Activated CD4-positive, alpha-beta T cell treated with anti-CD3 and anti-CD28 coated beads, Interleukin-2, amount 50 U/mL, for 4 hours (primary cell): ENCODE measurements at places on chromosomes 4 and X.

- DNase-seq, result no peak
Observed at GRCh38 chr4:30495651-30496310, 224.4 kb upstream of the PCDH7 start.

GRCh38 chr4:56575820-56576429, 70.3 kb downstream of the ARL9 start:
- no peak for DNase-seq

- DNase-seq, result peak; percentile 3
Observed at GRCh38 chr4:158253350-158253980, 43.2 kb downstream of the TMEM144 start.

GRCh38 chrX:130285710-130286109, 17.0 kb upstream of the ZNF280C start:
- no peak for DNase-seq

GRCh38 chr4:87309625-87310024, 13.1 kb downstream of the HSD17B13 start:
- DNase-seq, result no peak

DNA sequence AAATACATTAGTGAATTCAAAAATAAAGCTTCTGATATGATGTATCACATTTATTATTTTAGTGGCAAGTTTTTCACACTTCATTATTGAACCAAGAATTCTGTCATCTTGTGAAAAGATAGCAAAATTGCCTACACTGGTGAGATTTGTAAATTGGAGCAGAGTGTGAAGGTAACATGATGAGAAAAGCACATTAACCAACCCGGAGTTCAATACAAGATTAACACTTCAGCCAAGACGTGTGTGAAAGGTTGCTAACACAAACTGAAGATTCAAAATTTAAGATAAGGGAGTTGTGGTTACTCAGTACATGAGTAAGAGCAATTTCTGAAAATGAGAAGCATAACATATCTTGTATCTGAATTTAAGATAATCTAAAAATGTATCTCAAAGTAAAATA, 346.7 kb downstream of the PDHA2 start:
- DNase-seq, result no peak

GRCh38 chrX:123961268-123962005, at the start of gene STAG2:
STAG2 (plus strand) TSS chrX:123961706; CDS start chrX:124022628, 60,922 bp downstream.
- peak; percentile 19 for DNase-seq

DNA sequence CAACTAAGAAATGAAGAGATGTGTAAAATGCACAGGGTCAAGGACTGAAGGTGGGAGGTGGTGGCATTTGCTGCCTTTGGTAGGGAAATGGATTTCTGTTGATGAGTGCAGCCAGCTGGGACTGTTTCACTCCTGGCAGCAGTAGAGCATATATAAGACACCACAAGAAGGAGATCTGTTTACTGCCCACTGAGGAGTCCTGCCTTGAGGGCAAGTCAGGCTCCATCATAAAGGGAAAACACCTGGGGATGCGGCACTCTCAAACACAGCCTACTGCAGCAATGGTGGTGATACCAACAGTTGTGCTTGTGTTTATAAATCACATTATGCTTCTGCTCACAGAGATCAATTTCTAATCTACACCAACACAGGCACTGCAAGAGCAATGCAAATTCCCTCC, 222.1 kb downstream of the TACR3 start:
- DNase-seq, result no peak

DNA sequence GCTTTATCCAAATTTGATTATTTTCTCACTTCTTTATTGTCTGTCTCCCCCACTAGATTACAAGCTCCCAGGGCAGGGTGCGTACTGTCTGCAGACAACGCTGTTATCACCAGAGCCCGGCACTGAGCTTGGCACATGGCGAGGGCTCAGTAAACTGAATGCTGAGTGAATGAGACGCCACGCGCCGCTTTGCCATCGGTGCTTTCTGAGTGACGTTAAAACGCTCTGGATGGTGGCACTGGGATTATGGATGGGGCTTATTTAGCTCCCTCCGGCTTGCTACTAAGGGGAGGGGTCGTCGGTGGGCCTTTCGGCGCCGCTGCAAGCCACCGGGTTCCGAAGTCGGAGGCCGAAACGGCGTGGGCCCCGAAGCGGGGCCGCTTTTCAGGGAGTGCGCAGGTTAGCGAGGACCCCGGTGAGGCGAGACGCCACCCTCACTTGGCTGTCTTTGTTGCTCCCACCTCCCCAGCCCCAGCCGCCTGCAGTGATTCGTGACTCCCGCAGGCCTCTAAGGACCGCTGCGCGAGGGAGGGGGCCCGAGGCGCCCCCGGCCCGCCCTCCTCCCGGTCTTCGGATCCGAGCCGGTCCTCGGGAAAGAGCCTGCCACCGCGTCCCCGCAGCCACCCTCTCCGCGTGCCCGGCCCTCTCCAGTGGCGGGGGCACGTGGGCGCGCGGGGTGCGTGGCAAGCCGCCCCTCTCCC, 569 bp upstream of the FHL1 start:
- DNase-seq, result peak; percentile 15

DNA sequence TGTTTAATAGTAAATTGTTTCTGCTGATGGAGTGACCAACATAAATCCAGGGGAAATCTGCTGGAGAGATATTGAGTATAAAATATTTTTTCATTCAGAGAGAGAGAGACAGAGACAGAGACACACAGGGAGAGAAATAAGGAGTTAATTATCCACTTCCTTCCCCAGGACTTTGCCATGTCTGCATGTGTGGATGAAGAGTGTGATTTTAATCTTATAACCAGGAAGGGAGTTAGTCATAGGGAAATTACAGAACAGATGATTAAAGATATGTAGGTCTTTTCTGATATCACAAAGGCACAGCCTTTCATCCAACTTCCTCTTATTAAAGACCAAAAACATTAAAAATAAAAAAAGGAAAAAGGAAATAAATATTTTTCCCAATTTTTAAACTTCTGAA, 526.3 kb downstream of the SPRY1 start:
- DNase-seq, result no peak

- DNase-seq, result no peak
Observed at GRCh38 chrX:84634201-84634782, 132.0 kb upstream of the HDX start.

DNA sequence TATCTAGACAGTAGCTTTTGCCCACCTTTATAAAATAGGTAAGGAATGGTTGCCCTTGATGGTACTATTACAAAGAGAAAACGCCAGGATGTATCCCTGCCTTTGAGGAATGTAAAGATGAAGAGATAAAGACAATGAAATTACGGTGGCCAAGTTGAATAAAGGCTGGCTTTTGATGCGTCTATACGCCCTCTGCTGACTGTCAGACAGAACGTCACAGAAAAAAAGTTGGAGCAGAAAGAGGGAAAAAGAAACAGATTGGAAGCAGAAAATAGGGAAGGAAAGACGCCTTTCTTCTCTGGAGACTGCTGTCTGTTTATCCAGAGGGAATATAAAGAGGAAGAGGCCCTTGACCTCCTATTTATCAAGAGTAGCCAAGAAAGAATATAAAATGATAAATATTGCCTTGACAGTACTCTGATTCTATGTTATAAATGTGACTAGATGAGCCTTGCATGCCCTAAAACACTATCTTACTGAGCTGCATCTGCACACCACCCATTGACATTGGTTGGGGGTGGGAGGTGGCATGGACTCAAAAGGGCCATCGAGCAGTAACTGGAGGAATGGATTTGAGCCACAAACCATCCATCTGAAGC, 30.6 kb downstream of the PCDH19 start:
- no peak for DNase-seq

DNA sequence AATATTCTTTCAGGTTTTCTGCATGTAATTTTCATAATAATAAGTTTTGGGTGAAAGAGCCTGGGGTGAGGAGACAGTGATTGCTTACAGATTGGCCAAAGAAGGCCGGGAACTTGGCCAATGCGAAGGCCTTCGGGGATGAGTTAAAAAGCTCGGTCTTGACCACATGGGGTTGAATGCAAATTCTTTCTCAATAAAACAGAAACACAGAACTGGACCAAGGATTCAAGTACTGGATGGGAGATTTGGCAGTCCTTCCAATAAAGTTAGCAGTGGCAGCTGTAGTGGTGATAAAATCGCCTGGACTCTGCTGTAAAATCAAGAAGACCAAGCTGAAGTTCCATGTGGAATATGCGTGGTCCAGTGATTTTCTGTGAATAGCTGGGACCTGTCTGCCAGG, 282.2 kb upstream of the KLF3 start:
- DNase-seq, result no peak

DNA sequence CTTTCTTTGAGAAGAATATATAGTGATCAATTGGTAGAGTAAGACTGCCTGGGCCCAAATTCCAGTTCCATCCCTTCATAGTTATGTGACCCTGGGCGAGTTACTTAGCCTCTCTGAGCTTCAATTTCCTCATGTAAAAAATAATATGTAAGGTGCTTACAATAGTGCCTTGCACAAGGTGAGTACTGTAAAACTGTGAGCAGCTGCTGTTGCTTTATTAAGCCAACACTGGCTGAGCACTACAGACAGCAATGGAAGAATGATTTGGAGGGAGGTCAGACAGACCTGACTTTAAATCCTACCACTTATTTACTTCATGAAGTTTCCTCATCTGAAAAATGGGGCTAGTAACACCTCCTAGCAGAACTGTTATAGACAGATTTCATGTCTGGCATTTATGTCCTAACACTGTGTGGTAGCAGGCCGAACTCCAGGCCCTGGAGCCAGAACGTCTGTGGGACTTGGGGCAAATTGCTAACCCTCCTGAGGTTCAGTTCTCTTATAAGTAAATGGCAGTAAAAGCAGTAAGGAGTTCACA, 53.8 kb downstream of the RNF150 start:
- no peak for DNase-seq

- no peak for DNase-seq
Observed at GRCh38 chr4:154781126-154781982, at the start of gene RBM46. RBM46 (plus strand) TSS chr4:154781272; CDS start chr4:154796753, 15,481 bp downstream.

- DNase-seq, result no peak
Observed at GRCh38 chr4:8167291-8167690, 8.7 kb upstream of the ABLIM2 start.

DNA sequence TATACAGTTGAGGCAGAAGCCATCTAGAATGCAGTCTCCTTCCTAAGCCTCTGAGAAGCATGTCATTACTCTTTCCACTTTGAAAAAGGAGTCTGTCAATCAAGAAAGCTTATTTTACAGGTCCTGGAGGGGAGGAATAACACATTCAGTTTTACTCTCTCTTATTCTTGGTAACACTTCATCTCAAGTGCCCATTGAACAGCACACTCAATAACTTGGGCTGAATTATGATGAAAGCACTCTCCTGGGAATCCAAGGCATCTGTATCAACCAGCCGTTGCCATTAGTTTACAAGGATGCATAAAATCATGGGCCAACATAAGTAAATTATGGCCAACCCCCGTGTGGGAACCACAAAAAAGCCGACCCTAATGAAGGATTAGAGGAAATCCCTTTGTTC, 282.4 kb downstream of the C4orf33 start:
- DNase-seq, result no peak

GRCh38 chrX:26019386-26019785, 118.8 kb upstream of the MAGEB18 start:
- DNase-seq, result no peak

GRCh38 chr4:140408974-140409373, 18.5 kb downstream of the CLGN start:
- no peak for DNase-seq

DNA sequence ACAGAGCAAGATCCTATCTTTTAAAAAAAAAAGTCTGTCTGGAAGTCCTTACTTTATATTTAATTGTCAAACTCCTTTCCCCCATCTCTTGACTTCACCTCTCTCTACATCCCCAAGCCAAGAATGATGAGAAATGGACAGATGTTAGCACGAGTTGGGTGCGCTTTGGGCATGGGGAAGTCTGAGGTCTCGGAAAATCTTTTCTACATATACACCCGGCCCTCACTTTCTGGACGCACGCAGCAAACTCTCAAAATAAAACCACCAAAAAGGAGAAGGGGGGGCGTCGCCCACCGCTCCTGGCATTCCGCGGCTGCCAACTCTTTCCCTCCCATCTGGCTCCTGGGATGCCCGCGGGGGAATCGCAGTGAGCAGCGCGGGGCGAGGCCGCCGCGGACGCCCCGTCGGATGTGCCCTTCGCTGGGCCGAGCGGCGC, 756 bp downstream of the IGFBP7 start:
- DNase-seq, result no peak

DNA sequence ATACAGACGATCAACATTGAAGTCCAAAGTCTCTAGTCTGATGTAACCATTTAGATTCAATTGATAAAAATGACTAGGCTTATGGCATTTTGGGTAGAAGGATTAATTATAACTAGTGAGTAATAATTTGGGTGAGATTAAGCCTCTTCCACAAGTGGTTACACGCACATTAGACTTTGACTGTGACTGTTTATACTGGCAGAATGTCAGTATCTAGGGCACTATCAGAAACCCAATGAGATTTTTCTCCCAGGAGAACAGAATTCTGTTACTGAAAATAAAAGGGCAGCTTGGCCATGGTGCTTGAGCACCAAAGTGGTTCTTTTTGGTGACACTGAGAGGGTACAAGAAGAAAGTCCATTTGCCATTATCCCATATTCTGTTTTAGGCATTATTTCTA, 3.3 kb downstream of the PLS3 start:
- no peak for DNase-seq

DNA sequence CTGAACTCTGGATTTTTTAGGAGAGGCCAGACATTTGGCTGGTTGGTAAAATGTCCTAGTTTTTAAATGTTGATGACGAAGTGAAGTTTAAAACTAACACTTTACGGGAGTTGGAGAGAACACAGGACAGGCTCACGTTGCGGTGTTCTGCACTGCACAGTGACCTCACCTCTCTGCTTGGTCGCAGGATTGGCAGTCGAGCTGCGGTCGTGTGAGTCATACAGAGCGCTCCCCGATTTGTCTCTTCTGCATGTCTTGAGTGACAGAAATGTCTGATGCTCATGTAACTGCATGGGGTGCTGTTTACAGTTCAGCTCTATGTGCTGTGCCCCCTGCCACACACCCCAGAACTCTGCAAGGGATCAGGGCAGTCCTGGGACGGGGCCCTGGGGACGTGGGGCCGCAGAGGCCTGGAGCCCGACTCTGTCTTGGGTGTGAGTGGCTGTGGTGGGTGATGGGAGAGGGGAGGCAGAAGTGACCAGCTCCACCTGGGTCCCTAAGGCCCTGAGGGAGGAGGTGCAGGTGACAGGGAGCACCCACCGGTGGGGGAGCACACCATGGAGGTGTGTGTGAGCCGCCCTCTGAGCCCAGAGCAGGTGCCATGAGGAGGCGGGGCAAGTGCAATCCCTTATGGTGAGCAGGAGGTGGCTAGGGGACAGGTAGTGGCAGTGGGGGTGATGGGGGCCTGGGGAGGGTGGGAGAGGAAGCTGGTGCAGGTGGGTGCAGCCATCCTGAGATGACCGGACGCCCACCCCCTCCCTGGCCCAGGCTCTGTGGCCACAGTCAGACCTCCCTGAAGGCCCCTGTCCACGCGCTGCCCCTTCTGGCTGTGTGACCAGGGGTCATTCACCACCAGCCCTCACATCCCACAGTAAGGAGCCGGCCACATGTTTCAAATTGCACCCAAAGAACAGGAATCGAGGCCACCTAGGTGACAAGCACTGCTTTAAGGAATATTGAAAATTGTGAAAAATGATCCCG, 77.9 kb upstream of the ADRA2C start:
- no peak for DNase-seq

- no peak for DNase-seq
Observed at GRCh38 chr4:138205531-138206233, 36.5 kb downstream of the SLC7A11 start.
